Stimulated activated CD8-positive, alpha-beta memory T cell treated with anti-CD3 and anti-CD28 coated beads, Interleukin-4, amount 100 ng/mL, for 24 hours (primary cell): ENCODE measurements at places on chromosomes 3 and 15.

DNA sequence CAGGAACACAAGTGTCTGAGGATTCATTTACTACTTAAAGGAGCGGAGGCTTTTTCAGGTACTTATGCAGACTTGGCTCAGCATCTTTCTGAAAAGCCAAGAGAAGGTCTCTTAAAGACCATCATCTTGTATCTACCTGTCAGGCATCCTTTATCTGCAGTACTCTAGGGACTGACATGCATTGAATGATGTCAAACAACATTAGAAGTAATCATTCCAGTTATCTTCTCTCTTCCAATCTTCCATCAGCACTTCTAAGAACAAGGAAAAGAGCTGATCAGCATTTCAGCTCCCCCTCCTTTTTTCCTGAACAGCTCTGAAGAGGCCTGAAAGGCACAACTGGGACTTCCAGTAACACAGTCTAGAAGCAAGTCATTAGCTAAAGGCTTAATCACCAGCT, 214.8 kb downstream of the KCNH8 start:
- no peak for DNase-seq

- no peak for DNase-seq
These were observed 63.0 kb upstream of the TSC22D2 start for GRCh38 chr3:150345021-150345538.

GRCh38 chr15:62573876-62574275, 408.8 kb upstream of the C2CD4B start:
- DNase-seq = no peak

DNA sequence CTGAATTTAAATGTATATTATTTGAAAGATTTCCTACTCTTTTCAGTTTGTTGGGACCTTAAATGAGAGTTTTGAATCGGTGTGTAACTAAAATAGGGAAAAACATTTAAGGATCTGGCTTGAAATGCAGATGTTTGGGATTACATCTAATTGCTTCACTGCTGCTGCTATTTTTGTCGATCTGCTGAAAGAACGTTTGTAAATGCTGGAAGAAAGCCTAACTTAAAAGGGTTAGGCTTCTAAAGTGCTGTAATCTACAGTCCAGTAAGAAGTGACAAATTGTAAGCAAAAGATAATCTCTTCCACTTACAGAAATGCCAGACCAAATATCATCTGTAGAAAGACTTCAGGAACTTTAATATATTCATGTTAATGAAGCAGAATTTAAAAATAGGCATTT, 691.6 kb downstream of the ZNF385D start:
- no peak for DNase-seq

- no peak for DNase-seq
These were observed 51.1 kb downstream of the PSMD6 start for GRCh38 chr3:63972196-63972595.

DNA sequence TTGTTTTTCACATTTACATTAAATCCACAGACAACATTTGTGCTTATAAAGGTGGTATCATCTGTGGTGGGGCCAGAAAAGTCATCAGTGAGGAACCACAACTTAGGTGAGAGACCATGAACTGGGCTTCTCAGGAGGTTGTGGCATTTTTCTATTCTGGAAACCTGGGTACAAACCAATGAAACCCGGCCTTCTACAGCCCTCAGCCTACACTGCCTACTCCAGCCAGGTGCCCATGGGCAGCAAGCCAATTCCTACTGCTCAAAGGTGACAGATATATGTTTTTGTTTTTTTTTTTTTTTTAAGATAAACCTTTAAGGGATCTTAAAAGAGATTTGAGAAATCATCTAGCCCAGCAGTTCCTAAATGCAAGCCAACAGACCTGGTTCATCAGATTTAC, 20.3 kb downstream of the SPG21 start:
- no peak for DNase-seq

DNA sequence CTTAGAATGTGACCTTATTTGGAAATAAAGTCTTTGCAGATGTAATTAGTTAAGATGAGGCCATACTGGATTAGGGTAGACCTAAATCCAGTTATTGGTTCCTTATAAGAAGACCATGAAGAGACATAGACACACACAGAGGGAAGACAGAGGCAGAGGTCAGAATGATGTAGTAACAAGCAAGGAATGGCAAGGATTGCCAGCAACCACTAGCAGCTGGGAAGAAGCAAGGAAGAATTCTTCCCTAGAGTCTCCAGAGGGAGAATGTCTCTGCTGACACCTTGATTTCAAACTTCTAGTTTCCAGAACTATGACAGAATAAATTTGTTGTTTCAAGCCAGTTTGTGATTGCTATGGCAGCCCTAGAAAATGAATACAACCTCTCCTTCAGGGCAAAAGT, 116.7 kb downstream of the WDR76 start:
- DNase-seq = no peak

GRCh38 chr15:24054547-24055245, 367.6 kb upstream of the NDN start:
- DNase-seq = no peak
